ENCODE measurements at places on chromosomes 3 and 15.
A peak's percentile ranks its signal among the peaks of the same experiment; 100 is the strongest.

- no peak for DNase-seq
Measured at GRCh38 chr15:62894322-62895085, 148.0 kb upstream of the TPM1 start.

DNA sequence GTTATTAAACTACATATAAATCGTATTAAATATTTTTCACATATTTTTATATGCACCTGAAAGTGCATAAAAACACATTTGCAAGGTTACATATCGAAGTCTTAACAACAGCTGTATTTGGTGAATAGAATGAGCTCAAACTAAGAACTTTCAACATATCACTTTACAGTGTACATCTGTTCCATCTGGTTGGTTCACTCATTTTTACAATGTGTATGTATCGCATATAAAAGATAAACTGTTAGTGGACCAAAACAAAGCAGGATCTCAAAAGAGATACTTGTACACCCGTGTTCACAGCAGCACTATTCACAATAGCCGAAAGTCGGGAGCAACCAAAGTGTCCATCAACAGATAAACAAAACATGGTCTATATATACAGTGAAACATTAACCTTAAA lies 55.8 kb downstream of the TBL1XR1 start:
- DNase-seq: no peak

- no peak for DNase-seq
Measured at GRCh38 chr15:76065793-76066192, 6.0 kb downstream of the TMEM266 start.

GRCh38 chr3:59796456-59796855 lies 746.6 kb upstream of the CFAP20DC start:
- peak; percentile 58 for DNase-seq

GRCh38 chr3:142019794-142020320 lies 129.5 kb downstream of the TFDP2 start:
- DNase-seq: no peak

DNA sequence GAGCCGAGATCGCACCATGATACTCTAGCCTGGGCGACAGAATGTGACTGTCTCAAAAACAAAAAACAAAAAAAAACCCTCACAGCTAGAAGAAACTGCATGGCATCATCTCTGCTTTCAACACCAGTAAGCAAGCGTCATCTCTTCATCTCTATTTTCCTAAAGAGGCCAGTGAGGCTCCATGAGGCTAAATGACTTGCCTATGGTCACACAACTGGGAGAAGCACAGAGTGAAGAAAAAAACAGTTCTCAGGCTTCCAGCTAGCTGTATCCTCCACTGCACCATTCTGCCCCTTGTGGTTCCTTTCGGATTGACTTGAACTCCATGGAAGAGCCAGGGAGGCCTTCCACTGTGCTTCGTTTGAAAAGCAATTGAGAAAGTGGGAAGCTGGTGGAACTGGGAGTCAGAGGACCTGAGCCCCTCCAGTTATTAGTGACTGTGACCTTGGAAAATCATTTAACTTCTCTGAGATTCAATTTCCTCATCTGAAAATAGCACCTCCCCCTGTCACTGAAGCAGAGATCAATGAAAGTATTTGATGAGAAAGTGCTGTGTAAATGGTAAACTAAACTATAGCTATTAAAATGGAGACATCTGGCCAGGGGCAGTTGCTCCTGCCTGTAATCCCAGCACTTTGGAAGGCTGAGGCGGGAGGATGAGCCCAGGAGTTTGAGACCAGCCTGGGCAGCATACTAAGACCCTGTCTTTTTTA lies 32.1 kb upstream of the DENND4A start:
- peak; percentile 52 for DNase-seq

DNA sequence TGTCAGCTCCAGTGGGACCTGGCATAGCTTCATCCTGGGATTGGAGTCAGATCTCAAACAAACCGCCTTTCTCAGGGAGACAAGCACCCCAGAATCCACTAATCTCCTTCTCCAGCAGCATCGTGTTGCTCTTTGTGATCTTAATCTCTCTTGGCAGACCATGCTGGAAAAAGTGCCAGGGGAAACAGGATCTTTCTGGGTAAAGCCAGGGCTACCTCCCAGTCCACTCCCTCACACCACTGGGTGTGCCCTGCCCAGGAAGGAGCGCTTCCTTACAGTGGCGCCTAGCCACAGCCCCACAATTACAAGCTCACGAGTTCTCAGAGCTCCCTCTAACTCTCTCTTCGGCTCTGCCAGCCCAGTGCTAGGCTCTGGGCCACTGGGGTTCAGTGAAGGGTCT lies 32.2 kb downstream of the RPLP1 start:
- no peak for DNase-seq

GRCh38 chr3:32309654-32310242 lies 71.3 kb downstream of the CMTM8 start:
- no peak for DNase-seq

DNA sequence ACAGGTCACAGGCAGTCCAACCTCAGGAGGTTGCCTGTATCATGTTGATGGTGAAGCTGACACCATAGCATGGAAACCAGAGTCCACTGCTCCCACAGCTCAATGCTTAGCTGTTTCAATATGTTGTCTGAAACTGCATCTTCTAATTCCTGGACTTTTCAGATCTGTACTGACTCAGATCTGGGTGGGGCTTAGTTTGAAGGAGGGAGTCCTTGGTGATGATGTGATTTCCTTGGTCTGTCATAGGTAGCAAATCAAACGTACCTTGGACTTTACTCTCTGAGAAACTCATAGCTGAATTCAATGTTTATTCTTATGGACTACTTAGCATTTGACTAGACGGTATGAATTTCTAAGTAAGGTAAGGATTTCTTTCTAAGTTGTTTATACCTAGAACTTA lies at the start of gene HHLA2:
HHLA2 (plus strand) TSS at position 310 of the 400 bp plus-strand sequence. CDS start 55,266 bp downstream, outside the sequence.
- DNase-seq: no peak

- DNase-seq: no peak
Measured at GRCh38 chr15:84822653-84823281, 5.6 kb downstream of the ALPK3 start.

- DNase-seq: no peak
Measured at GRCh38 chr3:127077068-127077467, 94.2 kb downstream of the PLXNA1 start.

DNA sequence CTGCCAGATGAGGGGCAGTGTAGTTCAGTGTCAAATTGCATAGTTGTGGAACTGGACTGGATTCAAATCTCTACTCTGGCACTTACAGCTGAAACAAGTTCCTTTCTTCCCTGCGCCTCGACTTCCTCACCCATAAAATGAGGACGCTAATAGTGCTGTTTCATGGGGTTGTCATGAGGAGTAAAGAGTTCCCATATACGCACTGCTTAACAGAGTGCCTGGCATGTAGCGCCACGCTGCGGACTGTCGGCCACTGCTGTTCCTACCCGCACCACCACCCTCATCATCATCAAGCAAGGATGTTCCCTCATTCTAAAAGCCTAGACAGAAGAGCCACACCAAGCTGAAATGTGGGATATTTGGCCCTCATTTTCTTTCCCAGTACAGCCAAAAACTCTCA lies 91.9 kb downstream of the CHDH start:
- DNase-seq: no peak

- no peak for DNase-seq
Measured at GRCh38 chr3:29152379-29152778, 128.5 kb upstream of the RBMS3 start.

Measured in fibroblast of skin of right quadriceps (primary cell).